ENCODE measurements at places on chromosomes 2 and 18.

- peak; percentile 5 for DNase-seq
Measured at GRCh38 chr2:157055660-157056199, 201.8 kb upstream of the GALNT5 start.

DNA sequence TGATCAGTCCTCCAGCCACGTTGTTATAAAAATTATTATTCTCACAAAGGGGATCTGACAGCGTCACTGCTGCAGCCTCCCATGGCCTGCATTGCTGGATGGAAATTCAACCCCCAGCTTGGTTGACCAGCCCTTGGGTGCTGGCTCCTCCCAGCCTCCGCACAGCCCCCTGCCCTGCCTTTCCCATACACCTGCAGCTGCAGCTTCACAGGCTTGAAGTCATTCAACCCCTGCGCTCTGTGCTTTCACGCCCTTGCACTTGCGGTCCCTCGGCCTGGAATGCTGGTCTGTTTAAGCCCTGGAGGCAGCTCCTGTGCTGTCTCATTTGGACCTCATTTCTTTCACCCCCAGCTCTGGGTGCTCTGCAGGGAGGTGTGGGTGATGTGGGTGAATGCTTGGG is 860 bp upstream of the CD8A start:
- no peak for DNase-seq

GRCh38 chr2:69456154-69456553 is 18.9 kb upstream of the NFU1 start:
- no peak for DNase-seq

DNA sequence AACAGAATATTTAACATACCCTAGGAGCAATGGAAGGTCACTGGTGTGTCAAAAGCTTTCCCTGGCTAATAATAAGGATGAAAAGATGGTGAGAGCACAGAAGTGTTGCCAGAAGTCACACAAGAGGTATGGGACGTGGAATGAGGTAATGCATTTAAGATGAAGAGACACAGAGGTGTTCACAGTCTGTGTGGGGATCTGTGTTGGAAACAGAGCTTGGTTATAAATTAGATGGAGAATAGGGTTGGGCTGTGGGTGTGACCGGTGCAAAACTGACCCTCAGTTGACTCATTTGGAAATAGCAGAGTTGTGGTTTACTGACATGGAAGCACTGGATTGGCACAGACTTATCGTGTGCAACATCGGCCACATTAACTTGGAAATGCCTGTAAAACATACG is 372.5 kb downstream of the SATB2 start:
- peak; percentile 36 for DNase-seq

DNA sequence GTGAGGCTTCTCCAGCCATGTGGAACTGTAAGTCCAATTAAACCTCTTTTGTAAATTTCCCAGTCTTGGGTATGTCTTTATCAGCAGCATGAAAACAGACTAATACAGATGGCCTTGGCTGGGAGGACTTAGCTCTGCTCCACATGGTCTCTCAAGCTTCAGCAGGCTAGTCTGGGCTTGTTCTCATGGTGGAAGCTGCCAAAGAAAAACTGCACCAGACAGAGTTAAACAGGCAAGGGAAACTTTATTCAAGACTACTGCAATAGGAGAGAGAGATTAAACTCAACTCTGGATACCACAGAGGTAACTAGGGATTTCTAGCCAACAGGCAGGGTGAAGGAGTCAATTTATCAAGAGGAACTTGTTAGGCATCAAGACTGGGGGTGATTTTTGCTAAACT is 142.1 kb downstream of the CABLES1 start:
- DNase-seq, result no peak

DNA sequence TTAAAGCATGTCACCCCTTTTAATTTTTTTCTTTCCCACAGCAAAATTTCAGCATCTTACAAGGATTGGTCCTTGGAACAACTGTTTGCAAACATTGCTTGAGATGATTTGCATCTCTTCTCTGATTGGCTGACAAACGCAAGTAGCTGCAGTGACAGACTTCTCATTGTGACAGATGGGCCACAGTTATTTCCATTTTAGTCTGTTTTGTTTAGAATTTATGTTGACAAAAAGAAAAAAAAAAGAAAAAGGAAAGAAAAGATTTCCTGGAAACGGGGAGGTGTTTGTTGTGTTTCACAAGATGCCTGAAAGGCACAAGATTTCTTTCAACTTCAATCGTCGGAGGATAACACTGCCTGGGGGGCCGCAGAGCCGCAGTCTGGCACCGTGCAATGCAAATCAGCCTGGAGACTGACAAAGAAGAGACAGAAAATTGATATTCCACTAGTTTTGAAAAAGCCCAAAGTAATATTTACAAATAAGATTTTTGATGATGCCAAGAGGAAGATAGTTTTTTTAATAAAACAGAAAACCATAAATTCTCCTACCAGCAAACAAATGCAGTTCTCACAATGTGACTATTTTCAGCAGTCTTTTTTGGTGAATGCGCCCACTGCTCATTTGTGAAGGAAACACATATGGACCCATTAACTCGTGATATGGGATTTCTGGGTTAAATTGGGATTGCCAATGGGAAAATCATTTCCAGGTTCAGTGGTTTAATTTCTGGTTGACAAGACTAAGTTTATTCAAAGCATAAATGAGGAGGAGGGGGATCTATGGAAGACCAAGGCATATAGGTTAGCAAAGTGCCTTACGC is 296.2 kb upstream of the SMIM21 start:
- DNase-seq, result no peak

- DNase-seq, result no peak
Measured at GRCh38 chr2:47818777-47819176, 35.8 kb downstream of the MSH6 start.

DNA sequence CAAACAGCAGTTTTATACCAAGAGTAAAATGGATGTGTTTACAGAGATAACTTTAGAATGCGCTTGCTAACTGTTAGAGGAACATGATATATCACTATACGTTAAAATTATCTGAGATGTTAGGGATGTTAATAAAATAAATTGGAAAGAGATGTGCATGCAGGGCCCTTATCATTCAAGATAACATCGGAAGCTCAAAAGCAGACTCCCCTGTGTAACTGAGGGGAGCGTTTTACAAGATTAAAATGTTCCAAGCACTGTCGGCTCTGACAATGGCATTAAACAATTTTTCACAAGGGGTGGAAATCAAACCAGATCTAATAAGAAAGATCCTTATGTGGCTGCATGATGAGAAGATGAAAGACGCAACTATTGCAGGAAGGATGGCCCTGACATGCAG is 53.3 kb upstream of the DCC start:
- no peak for DNase-seq

- peak; percentile 68 for DNase-seq
Measured at GRCh38 chr2:237075749-237076599, 9.7 kb upstream of the COPS8 start.

GRCh38 chr2:20596193-20596972 is 54.5 kb downstream of the HS1BP3 start:
- no peak for DNase-seq

DNA sequence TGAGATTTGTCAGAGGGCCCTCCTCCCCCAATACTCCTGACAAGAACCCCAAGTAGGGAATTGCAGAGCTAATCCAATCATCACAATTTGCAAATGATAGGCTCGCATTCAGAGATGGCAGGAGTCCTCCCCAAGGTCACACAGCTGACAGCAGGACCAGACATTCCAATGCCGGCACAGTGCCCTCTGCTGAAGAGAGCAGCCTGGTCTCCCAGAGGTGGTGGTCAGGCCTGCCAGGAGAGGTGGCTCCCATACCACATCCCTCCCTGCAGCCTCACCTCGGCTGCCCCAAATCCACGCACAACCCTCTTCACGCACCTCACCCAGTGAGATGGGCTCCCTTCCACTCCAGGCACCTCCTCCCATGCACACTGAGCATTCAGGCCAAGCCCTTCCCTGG is 25.4 kb downstream of the EN1 start:
- no peak for DNase-seq

GRCh38 chr2:239240414-239240881 is 160.4 kb downstream of the HDAC4 start:
- DNase-seq, result no peak

- DNase-seq, result no peak
Measured at GRCh38 chr18:63152096-63152495, 167.5 kb downstream of the BCL2 start.

DNA sequence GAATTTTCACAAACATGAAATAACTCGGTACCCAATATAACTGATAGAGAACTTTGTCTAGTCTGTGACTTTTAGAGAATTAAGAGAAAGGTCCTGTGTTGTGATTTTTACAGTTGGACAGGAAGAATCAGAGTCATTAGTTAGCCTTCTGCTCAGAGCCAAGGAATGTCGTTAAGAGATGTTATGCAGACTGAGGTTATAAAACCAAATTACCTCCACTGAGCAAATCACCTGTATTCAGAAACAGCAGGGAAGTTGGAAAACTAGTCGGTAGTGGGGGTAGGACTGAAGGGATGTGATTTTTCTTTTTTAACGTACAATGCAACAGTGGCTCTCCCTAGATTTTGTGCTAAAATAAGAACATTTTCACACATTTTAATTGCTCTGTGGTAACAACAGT is 18.5 kb downstream of the TANK start:
- no peak for DNase-seq

- DNase-seq, result no peak
Measured at GRCh38 chr2:238042090-238042489, 18.7 kb upstream of the SCLY start.

DNA sequence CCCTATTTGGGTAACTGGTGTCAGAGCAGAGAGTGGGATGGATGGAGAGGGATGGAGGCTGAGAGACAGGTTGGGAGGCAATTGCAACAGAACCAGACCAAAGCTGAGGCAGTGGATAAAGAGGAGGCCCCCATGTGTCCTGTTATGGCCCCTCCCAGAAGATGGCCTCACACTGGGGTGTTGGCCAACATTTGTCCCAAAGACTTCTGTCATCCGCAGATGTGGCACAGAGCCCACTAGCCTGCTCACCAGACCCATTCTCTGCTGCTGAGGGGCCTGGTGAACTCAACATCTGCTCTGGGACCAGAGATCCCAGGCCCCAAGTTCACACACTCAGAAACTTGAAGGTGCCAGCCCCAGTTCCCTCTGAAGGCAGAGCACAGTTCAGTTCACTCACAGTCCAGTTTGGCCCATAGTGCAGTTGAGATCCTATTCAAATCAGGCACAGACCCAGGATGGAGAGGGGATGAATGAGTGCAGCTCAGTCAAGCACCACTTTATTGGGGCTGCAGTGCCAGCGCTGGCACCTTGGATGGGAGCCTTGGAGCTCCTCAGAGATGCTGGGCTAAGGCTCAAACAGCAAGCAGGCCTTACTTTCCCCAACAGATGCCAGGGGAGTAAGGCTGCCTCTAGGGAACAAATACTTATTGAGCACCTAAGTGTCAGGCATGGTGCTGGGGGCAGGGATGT is 189.2 kb downstream of the ZBTB7C start:
- no peak for DNase-seq

GRCh38 chr18:76499637-76500340 is 4.7 kb upstream of the ZNF516 start:
- DNase-seq, result no peak

DNA sequence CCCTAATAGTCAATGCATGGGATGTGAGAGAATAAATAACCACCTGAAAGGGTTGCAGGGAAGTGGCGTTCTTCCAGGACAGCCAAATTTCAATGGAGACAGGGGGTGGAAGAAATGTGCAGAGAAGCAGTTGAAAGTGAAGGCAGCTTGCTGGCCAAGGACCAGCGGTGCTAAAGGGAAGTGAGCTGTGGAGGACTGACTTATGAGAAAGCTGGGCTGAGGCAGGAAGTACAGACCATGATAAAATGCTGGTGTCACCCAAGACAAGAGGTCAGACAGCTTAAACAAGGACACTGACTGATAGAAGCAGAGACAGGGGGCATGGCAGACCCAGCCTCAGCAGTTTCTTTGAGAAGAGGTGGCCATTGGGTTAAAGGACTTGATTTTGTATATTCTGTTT is 106.7 kb downstream of the DTNB start:
- DNase-seq, result no peak

GRCh38 chr2:40243581-40244187 is 208.2 kb downstream of the SLC8A1 start:
- no peak for DNase-seq

- peak; percentile 76 for DNase-seq
Measured at GRCh38 chr2:74548900-74549826, 4.6 kb downstream of the LOXL3 start.

- DNase-seq, result no peak
Measured at GRCh38 chr2:1209761-1210160, 203.5 kb upstream of the TPO start.

DNA sequence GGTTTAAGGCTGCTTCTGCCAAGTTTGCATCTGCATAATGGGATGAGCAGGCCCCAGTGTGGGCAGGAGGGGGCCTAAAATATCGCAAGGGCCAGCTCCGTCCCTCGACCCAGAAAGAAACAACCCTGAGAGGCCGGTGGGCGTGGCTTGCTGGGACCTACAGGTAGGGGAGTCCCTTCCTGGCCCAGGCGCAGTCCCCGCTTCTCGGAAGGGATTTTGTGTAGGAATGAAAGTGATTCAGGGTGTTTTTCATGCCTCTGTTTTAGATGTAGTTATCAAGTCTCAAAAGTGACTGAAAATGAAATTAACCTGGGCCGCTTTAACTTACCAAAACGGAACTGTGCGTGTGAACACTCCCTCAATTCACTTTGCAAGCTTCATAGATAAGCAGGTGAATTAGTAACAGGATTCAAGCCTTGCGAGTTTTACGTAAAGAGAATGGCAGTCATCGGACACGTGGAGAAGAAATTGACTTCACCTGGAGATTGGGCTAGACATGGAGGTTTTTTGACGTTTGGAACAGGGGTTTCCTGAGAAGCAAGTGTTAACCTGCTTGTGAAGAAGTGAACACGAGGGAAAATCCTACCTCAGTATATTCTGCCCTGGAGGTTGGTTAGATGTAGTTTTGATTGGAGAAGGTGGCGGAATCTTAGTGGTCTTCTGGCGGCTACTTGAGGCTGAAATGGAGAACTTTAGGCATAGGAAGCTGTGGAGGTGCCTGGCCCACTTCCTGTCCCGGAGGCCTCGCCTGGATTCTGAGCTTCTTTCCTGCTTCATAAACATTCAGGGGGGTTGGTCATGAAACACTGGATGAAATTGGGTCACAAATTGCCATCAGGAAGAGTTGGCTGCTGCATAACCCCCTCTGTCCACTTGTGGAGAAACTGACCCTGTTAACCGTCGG is 1.7 kb downstream of the NCK2 start:
- peak; percentile 85 for DNase-seq

DNA sequence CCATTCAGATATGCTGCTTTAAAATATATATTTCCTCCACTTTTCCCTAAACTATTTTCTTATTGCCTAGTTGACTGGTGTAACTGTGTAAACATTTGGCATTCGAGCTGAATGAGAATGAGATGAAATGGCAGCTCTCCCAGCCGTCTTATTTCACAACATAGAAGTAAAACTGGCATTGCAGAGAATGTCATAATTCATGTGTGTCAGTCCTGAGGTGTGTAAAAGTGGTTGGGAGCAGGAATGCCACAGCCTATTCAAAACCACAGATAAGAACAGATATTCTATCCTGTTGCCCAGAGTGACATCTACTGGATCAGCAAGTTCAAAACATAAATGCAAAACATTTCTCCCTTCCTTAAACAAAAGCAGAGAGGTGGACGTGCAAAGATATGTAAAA is 565.5 kb upstream of the CHAC2 start:
- peak; percentile 56 for DNase-seq

DNA sequence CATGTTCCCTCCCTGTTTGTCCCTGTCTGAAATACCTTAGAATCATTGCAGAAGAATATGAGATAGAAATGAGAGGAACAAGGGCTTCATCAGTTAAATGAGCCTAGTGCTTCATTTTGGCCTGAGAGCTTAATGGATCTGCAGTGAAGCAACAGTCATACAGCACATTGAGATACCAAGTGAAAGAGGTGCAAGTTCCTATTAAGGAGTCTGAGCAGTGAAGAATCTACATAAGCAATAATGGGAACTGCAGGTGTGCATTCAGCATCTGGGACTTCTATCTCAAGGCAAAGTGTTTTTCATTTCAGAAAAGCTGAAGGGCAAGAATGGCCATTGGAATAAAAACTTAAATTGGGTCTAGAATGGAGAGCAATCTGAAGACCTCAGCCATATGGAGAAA is 323.2 kb upstream of the SLC39A10 start:
- DNase-seq, result no peak
